ENCODE measurements at places on chromosomes 13 and 19.
A peak's percentile ranks its signal among the peaks of the same experiment; 100 is the strongest.

- DNase-seq: no peak
- no peaks in the 10 kb centered on the region for H3K27me3 ChIP-seq
- peaks cover 17% of the 10 kb centered on the region for H3K36me3 ChIP-seq
- H3K4me1 ChIP-seq: peaks cover 23% of the 10 kb centered on the region
These were observed 14.6 kb downstream of the KDM4B start for GRCh38 chr19:4983346-4984105.

DNA sequence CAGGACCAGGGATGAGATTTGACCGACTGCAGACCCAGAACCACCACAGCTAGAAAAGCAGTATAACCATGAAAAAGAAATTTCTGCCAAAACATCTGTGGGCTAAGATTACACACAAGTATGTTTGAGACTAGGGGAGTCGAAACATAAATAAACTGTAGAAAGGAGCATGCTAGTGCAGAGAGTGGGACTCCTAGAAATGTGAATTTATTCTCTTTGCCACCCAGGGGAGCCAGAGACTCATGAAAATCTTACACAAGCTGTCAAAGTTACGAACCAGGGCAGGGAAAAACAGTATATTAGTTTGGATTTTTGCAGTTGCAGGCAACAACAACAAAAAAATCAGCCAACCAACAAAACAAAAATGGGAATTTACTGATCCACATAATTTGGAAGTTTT is 12.3 kb upstream of the HSPH1 start:
- no peak for DNase-seq
- H3K27me3 ChIP-seq: peaks cover 20% of the 10 kb centered on the region
- no peaks in the 10 kb centered on the region for H3K36me3 ChIP-seq
- H3K27ac ChIP-seq: no peak overlapping the region
- H3K4me1 ChIP-seq: no peaks in the 10 kb centered on the region

DNA sequence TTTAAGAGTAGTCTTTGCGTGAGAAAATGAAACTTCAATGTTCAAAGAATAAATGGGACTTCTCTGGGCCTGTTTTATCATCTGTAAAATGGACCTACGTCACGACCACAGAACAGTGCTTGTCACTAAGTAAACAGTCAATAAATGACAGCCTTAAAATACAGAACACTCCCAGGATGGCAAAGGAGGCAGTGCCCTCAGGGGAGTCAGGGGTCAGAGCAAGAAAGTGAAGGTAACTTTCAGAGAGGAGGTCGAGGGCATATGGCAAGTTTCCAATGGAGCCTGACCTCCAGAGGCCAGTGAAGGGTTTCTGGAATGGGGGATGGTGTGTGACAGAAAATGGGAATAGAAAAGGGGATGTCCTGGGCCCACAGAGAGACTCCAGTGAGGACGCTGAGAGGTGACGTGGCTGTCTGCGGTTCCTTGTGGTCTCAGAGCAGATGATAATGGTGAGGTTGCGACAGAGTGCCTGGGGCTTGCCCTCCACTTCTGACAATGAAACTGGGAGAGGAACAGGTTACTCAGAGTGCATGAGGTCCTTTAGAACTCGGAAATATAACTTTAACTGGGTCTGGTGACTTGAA is 91.8 kb downstream of the UBL3 start:
- H3K4me1 ChIP-seq: peaks cover 9% of the 10 kb centered on the region
- peak overlapping the region; percentile 45 for H3K4me3 ChIP-seq
- DNase-seq: peak; percentile 29
- no peaks in the 10 kb centered on the region for H3K27me3 ChIP-seq
- peaks cover 4% of the 10 kb centered on the region for H3K36me3 ChIP-seq

- H3K27me3 ChIP-seq: peaks cover 55% of the 10 kb centered on the region
- H3K4me3 ChIP-seq: no peak overlapping the region
- no peak for DNase-seq
- H3K36me3 ChIP-seq: peaks cover 24% of the 10 kb centered on the region
These were observed 2.2 kb downstream of the APC2 start for GRCh38 chr19:1451916-1452801.

- H3K27me3 ChIP-seq: no peaks in the 10 kb centered on the region
- no peak overlapping the region for H3K4me3 ChIP-seq
- H3K4me1 ChIP-seq: no peaks in the 10 kb centered on the region
- peaks cover 18% of the 10 kb centered on the region for H3K36me3 ChIP-seq
- peak overlapping the region; percentile 47 for H3K27ac ChIP-seq
- no peak for DNase-seq
These were observed 18.1 kb downstream of the CDADC1 start for GRCh38 chr13:49265822-49266221.

- no peak overlapping the region for H3K27ac ChIP-seq
- H3K36me3 ChIP-seq: no peaks in the 10 kb centered on the region
- H3K4me3 ChIP-seq: no peak overlapping the region
- H3K27me3 ChIP-seq: peaks cover 72% of the 10 kb centered on the region
These were observed 26.7 kb upstream of the POP4 start for GRCh38 chr19:29579308-29579910.

DNA sequence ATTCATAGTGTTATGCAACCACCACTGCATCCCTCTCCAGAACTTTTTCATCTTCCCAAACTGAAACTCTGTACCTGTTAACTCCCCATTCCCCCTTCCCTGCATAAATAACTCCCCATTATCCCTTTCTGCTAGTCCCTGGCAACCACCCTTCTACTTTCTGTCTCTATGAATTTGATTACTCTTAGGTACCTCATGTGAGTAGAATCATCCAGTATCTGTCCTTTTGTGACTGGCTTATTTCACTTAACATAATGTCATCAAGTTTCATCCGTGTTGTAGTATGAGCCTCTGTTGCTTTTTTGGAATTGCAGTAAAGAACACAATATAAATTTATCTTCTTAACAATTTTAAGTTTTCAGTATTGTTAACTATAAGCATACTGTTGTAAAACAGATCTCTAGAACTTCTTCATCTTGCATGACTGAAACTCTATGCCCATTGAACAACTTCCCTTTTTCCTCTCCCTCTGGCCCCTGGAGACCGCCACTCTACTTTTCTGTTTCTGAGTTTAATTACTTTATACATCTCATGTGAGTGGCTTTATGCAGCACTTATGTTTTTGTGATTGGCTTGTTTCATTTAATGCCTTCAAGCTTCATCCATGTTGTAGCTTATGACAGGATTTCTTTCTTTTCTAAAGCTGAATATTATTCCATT is 87.3 kb upstream of the ABCC4 start:
- no peak overlapping the region for H3K4me3 ChIP-seq
- no peak overlapping the region for H3K27ac ChIP-seq
- DNase-seq: no peak
- H3K36me3 ChIP-seq: no peaks in the 10 kb centered on the region

DNA sequence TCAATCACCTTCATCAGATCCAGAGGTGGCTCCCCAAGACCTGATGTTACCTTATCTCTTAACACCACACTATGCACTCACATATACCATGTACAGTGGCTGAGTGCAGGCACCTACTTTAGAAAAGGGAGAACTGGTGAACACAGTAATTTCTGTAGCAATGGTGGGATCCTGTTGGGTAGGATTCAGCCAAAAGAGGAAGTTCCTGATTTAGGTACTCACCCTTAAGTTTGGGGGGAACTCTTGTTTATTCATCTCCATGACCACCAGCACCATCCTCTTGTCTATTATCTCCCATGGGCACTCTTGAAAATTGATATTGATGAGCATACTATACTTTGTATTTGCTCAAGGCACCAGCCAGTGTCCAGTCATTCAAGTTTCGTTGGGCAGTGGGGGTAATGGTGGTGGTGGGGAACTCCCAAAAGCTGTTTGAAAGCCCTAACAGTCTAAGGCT is 324.4 kb downstream of the LMO7 start:
- H3K4me3 ChIP-seq: no peak overlapping the region
- no peaks in the 10 kb centered on the region for H3K36me3 ChIP-seq
- DNase-seq: no peak
- no peaks in the 10 kb centered on the region for H3K4me1 ChIP-seq
- no peaks in the 10 kb centered on the region for H3K27me3 ChIP-seq
- H3K27ac ChIP-seq: no peak overlapping the region

DNA sequence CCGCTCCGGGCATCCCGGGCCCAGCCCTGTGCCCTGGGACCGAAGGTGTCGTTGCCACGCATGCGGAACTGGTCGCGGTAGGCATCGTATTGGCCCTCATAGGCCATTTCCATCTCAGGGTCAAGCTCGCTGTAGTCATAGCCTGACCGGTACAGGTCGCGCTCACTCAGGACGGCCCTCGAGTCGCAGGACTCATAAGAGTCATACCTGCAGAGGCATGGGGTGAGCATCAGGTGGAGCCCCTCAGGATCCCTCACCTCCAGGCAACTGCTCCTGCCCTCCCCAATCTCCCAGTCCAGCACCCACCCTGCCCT is 17.4 kb downstream of the AKAP8L start:
- peaks cover 23% of the 10 kb centered on the region for H3K4me1 ChIP-seq
- H3K27ac ChIP-seq: no peak overlapping the region
- H3K4me3 ChIP-seq: no peak overlapping the region

DNA sequence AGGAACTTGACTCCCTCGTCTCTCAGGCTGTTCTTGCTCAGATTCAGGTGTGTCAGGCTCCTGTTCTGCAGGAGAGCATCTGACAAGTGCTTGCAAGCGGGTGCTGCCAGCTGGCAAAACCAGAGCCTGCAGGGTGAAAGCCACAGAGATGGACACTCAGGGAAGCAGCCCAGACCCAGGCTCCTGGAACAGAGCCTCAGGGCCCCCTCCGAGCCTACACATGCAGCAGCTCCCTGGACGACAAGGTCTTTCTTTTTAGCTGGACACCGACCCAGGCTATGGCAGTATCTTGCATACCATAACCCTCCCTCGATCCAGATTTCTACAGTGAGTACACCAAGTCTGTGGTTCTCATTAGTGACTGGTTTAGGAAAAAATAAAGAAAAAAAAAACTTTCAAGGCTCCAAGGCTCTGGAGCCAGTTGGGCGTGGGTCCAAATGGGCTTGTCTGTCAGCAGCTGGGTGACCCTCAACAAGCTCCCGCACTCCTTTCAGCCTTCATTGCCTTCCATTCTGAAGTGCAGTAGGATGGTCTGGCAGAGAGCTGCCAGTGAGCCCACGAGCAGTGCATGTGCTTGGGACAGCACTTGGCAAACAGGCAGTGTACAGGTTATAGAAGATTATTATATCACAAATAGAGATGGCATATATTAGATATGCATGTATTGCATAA is 29.9 kb downstream of the NLRP13 start:
- H3K36me3 ChIP-seq: peaks cover 5% of the 10 kb centered on the region
- no peak overlapping the region for H3K27ac ChIP-seq
- no peaks in the 10 kb centered on the region for H3K4me1 ChIP-seq
- DNase-seq: no peak
- no peak overlapping the region for H3K4me3 ChIP-seq

DNA sequence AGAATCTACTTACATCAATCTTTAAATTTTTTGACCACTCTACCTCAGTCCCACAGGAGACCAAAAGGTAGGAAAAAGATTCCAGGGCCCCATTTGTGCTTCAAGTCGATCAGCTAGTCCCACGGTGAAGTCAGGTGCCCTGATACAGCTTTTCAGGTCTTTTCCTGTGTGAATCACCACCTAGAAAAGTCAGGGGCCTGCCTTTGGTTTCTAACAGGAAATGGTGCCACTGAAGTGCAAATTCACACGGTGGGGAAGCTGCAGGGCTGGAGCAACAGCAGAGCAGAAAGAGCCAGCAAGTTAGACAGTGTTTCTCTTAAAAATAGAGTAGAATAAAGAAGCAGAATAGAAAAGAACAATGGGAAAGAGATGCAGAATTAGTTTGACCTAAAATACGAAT is 107.5 kb downstream of the KLF12 start:
- peaks cover 81% of the 10 kb centered on the region for H3K4me1 ChIP-seq
- peak overlapping the region; percentile 85 for H3K27ac ChIP-seq
- peaks cover 10% of the 10 kb centered on the region for H3K36me3 ChIP-seq
- H3K4me3 ChIP-seq: peak overlapping the region; percentile 83

GRCh38 chr13:23384111-23384510 is 49.4 kb downstream of the SACS start:
- no peak overlapping the region for H3K27ac ChIP-seq
- H3K36me3 ChIP-seq: no peaks in the 10 kb centered on the region

GRCh38 chr13:74301258-74301935 is 167.2 kb upstream of the KLF12 start:
- H3K4me3 ChIP-seq: no peak overlapping the region
- no peak for DNase-seq
- no peaks in the 10 kb centered on the region for H3K36me3 ChIP-seq
- H3K27me3 ChIP-seq: no peaks in the 10 kb centered on the region
- H3K27ac ChIP-seq: no peak overlapping the region

- no peak overlapping the region for H3K4me3 ChIP-seq
- peak overlapping the region; percentile 61 for H3K27ac ChIP-seq
- peaks cover 5% of the 10 kb centered on the region for H3K36me3 ChIP-seq
- no peak for DNase-seq
- no peaks in the 10 kb centered on the region for H3K27me3 ChIP-seq
These were observed 87.9 kb downstream of the URI1 start for GRCh38 chr19:30029721-30030510.

DNA sequence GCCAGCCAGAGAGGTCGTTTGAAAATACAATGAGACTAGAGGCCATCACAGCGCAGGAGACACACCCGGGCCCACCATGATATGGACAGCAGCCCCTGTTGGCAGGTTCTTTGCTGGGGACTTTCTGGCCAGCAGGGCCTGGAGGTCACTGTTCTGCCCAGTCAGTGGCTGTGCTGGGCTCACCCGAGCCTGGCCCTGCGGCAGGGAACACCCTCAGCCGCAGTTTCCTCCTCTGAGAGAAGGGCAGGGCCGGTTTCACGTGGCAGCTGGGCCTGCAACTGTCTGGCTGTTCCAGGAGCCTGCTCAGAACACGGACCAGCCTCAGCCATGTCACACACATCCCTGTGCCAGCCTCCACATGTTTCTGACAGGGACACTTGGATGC is 39.4 kb downstream of the ADPRHL1 start:
- peaks cover 3% of the 10 kb centered on the region for H3K36me3 ChIP-seq
- H3K4me1 ChIP-seq: no peaks in the 10 kb centered on the region
- H3K27me3 ChIP-seq: peaks cover 10% of the 10 kb centered on the region
- H3K27ac ChIP-seq: no peak overlapping the region
- DNase-seq: no peak

DNA sequence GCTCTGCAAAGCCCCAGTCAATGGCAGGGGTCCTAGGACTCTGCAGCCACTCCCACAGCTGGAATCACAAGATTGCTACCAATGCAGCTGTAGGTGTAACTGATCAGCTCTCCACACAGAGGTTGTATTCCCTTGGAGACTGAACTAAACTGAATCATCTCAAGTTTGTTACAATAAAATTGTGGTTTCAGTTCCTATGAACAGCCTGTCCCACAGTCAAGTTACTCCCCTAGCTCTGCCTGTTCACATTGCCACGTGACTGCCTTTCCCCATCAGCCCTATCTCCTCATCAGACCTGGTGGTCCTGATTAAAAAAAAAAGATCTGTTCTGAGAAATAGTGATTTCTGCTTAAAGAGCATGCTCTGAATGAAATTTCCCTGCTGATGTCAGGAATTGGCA is 287.9 kb upstream of the NBEA start:
- no peaks in the 10 kb centered on the region for H3K36me3 ChIP-seq
- no peaks in the 10 kb centered on the region for H3K4me1 ChIP-seq
- no peak overlapping the region for H3K27ac ChIP-seq
- no peaks in the 10 kb centered on the region for H3K27me3 ChIP-seq
- no peak overlapping the region for H3K4me3 ChIP-seq

- peaks cover 34% of the 10 kb centered on the region for H3K36me3 ChIP-seq
- no peak overlapping the region for H3K4me3 ChIP-seq
- DNase-seq: no peak
- H3K27me3 ChIP-seq: no peaks in the 10 kb centered on the region
These were observed 69.8 kb downstream of the KCNRG start for GRCh38 chr13:50085063-50085462.

All from effector memory CD8-positive, alpha-beta T cell (primary cell).